ENCODE measurements at places on chromosomes 6 and 20.

- DNase-seq, result no peak
Measured at GRCh38 chr6:138856654-138857053, 60.8 kb downstream of the ECT2L start.

GRCh38 chr20:57620999-57621398, 773 bp upstream of the ZBP1 start:
- no peak for DNase-seq

GRCh38 chr20:55533632-55534031, 471.7 kb downstream of the CBLN4 start:
- no peak for DNase-seq

- no peak for DNase-seq
Measured at GRCh38 chr6:122154912-122155575, 244.4 kb upstream of the HSF2 start.

DNA sequence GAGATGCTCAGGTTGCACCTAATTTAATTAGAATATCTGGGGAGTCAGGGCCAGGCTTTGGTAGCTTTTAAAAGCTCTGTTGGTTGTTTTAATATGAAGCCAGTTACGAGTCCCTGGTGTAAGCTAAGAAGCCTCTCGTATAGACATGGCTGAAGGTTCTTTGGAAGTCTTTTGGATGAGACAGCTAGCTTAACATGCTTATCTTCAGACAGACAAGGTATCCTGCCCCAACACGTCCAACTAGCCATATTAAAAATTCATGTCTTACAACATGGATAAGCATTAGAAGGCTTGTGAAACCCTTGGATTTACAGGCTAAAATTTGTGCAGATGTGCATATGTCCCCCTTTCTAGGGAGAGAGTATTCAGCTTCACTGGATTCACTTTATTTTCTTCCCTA, 105.7 kb upstream of the KCNK16 start:
- DNase-seq, result no peak

DNA sequence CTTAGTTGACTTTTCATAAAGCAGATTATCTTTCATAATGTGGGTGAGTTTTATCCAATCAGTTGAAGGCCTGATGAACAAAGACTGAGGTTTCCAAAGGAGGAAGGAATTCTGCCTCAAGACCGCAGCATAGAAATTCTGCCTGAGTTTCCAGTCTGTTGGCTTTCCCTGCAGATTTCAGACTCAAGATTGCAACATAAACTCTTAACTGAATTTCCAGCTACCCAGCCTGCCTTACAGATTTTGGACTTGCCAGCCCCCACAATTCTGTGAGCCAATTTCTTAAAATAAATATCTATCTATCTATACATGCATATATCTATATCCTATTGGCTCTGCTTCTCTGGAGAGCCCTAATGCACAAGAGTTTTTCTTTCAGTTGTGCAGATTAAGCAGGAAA, 57.3 kb upstream of the SMLR1 start:
- no peak for DNase-seq

- DNase-seq, result no peak
Measured at GRCh38 chr6:160394654-160395035, 46.5 kb downstream of the SLC22A3 start.

- DNase-seq, result no peak
Measured at GRCh38 chr6:142009647-142010046, 123.1 kb upstream of the GJE1 start.

DNA sequence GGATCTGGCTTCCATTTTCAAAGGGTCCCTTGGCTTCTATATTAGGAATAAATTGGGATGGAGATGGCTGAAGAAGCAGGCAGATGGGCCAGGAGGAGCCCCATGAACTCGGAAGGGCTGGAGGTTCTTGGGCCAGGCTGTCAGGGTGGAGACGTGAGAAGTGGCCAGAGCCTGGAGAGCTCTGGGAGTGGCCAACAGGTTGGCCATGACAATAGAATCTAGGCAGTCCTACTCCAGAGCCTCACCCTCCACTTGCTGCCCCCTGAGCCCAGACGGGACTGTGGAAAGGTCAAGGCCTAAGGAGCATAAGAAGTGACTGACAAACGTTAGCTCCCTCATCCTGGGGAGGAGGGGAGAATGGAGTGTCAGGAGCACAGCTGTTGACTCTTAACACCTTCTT, 62.1 kb downstream of the STK35 start:
- no peak for DNase-seq

DNA sequence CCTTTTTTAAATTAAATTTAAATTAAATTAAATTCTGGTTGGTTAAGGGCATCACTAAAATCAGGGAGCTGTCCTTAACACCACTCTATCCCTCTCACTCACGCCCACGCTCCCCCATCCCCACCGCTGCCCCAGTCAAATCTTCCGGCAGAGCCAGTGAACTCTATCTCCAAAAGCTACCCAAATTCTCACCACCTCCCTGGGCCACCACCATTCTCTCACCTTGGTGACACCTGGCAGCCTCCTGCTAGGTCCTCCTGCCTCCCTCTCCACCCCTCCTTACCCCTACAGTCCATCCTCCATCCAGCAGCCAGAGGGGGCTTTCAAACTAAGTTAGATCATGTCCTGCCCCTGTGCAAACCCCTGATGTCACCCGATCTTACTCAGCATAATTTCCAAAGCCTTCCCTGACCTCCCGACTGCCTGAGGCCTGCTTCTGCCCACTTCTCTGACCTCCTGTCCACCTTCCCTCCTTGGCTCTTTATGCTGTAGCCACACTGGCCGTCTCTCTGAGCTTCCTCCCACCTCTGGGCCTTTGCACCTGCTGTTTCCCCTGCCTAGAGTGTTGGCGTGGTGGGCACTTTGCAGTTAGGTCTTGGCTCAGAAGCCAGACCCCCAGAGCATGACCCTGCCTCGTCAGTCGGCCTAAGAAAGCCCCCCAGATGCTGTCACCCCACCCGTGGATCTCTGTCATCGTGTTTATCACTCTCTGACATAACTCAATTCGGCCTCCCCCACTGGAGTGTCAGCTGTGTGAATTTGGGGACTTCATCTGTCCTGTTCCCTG, 24.7 kb downstream of the PTGIS start:
- DNase-seq, result no peak

DNA sequence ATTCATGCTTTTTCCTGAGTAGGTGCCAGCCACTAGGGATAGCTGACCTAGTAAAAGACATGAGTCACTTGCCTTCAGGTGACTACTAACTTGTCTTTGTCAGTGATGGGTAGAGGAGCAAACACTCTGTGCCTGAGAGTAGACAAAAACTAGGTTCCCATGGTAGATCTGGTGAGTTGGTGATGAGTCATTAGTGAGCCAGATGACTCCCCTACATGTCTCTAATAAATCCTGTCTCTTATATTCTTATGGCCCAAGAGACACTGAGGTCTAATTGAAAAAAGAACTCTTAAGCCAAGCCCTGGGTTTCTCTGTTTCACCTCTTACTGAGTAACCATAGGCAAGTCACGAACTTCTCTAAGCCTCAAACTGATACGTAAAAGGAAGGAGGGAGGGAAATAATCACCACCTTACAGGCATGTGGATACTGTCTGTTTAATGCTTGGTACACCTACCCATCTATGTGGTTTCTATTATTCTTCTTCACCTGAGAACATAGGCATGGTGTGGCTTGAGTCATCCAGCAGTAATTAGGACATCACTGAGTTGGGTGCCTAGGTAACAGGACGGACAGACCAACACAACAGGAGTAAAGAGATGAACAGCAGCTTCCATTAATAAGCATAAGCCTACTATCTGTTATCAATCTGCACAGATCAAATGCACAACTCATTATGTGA, 20.3 kb downstream of the TTPAL start:
- DNase-seq, result no peak

GRCh38 chr6:13696226-13696625, 15.4 kb downstream of the RANBP9 start:
- no peak for DNase-seq

- DNase-seq, result no peak
Measured at GRCh38 chr6:170208182-170208601, 82.7 kb downstream of the DLL1 start.

GRCh38 chr6:162970246-162970645, 242.5 kb downstream of the PACRG start:
- DNase-seq, result no peak

GRCh38 chr6:12001706-12002435, 10.2 kb upstream of the HIVEP1 start:
- DNase-seq, result no peak

GRCh38 chr20:9409352-9409751, 105.0 kb upstream of the LAMP5 start:
- DNase-seq, result no peak

DNA sequence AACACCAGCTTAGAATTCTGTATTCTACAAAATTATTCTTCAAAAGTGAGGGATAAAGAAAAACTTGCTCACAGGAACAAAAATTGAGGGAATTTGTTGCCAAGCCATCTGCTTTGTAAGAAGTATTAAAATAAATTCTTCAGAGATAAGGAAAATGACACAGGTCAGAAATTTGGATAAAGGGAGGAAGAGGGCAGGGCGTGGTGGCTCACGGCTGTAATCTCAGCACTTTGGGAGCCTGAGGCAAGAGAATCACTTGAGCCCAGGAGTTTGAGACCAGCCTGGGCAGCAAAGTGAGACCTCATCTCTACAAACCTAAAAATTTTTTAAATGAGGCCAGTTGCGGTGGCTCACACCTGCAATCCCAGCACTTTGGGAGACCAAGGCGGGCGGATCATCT, 11.8 kb downstream of the SMIM28 start:
- DNase-seq, result no peak

GRCh38 chr20:64265201-64265600, 9.7 kb downstream of the PCMTD2 start:
- DNase-seq, result no peak

DNA sequence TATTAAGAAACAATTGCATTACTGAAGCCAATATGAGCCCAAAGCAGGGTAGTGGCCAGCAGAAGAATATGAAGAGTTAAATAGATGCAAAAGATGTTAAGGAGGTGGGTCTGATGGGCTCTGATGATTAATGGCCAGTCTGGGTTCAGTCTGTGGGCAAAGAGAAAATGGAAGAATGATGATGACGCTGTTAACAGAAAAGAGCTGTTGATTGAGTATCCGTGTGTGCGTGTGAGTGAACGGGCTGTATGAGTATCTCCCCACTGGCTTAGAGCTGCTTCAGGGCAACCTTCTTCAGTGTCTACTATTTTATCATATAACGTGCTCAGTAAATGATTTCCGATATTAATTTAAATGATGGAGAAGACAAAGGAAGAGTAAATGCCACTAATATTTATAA, 723.3 kb upstream of the MAP3K7 start:
- DNase-seq, result no peak

- DNase-seq, result no peak
Measured at GRCh38 chr6:1080453-1081337, 231.2 kb upstream of the FOXQ1 start.

GRCh38 chr20:59600472-59600871, 3.9 kb upstream of the PHACTR3 start:
- DNase-seq, result no peak

GRCh38 chr20:37649017-37649416, 44.8 kb upstream of the CTNNBL1 start:
- DNase-seq, result no peak

DNA sequence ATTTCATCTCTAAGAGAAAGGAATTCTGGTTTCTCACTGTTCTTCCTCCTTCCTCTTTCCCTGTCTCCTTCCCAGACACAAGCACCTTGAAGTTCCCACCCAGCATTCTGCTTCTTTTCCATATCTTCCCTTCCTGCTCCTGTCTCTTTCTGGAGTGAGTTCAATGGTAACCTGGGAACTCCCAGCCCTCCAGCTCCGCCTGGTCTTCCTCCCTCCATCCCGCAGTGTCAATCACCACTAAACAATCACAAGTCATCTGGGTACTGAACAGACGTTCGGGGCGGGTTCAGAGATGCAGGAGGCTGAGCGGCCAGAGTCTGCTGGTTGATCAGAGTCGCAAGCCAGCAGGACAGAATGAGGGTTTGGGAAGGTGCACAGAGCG, 7.7 kb downstream of the TTBK1 start:
- DNase-seq, result no peak

- DNase-seq, result no peak
Measured at GRCh38 chr20:1122388-1123315, 4.2 kb downstream of the PSMF1 start.

- no peak for DNase-seq
Measured at GRCh38 chr6:136930528-136930927, 8.4 kb downstream of the SLC35D3 start.

DNA sequence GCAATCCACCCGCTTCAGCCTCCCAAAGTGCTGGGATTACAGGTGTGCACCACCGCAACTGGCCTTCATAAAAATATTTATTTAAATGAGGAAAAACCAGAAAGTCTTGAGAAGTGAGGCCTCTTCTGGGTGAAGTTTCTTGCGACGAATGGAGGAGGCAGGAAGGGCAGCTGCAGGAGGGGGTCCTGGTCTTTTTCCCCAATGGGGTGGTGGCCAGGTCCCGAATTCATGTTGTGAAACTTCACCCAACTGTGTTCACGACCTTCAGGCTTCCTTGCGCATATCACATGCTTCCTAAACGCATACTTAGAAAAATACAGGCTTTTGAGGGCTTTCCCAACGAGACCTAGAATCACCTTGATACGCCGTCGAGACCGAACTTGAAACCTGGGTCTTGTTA, 145.1 kb downstream of the CDH4 start:
- no peak for DNase-seq

GRCh38 chr20:36312724-36313441, 6.7 kb downstream of the DLGAP4 start:
- DNase-seq, result no peak

DNA sequence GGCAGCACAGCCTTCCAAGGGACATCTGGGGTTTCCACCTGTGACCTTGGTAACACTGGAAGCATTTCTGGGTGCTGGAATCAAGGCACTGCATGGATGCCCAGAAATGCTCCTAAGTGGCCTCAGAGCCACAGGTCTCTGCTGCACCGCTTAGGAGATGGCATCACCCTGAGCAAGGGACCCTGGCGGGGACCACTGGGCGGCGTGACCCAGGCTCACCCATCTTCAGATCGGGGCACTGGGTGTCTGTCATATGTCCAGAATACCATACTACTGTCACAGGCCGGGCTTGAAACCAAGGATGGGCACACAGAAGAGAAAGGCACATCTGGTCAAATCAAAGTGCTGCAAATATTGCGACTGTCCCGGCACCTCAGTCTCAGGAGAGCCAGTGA, 45.9 kb downstream of the SSR1 start:
- no peak for DNase-seq

GRCh38 chr20:25227317-25227831, 20.5 kb upstream of the PYGB start:
- no peak for DNase-seq

DNA sequence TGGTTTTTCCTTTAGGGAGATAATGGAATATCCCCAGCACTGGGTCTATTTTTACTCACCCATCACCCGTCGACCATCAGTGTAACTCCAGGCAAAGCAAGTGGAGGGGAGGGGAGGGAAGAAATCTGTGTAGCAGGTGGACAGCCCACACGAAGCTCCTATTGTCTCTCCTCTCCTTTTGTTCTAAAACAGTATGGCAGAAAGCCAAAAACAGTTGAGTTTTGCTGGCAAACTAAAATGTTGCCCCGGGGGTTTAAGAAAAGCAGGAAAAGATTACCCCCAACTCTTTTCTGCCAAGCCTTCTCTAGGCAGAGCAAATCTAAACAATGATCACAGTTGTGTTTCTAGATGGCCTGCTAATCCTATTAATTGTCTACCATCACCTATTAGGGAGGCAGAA, 89.7 kb downstream of the PREP start:
- DNase-seq, result no peak

- DNase-seq, result no peak
Measured at GRCh38 chr20:4104045-4104444, 88.7 kb upstream of the RNF24 start.

- DNase-seq, result no peak
Measured at GRCh38 chr20:843912-844311, 10.4 kb downstream of the FAM110A start.

Data from NCI-H1436 treated with DMSO at 0.1 percent for 48 hours (cell line).